ENCODE measurements at places on chromosomes 3 and 15.

- no peak for DNase-seq
Observed at GRCh38 chr15:71228403-71228802, 113.1 kb downstream of the THSD4 start.

- DNase-seq, result no peak
Observed at GRCh38 chr15:94056314-94056713, 175.0 kb upstream of the MCTP2 start.

GRCh38 chr3:115961380-115961779 lies 338.1 kb downstream of the GAP43 start:
- DNase-seq, result no peak

- no peak for DNase-seq
Observed at GRCh38 chr3:105174017-105174615, 192.6 kb upstream of the ALCAM start.

GRCh38 chr3:123723522-123724168 lies 138.8 kb upstream of the HACD2 start:
- peak; percentile 66 for DNase-seq

DNA sequence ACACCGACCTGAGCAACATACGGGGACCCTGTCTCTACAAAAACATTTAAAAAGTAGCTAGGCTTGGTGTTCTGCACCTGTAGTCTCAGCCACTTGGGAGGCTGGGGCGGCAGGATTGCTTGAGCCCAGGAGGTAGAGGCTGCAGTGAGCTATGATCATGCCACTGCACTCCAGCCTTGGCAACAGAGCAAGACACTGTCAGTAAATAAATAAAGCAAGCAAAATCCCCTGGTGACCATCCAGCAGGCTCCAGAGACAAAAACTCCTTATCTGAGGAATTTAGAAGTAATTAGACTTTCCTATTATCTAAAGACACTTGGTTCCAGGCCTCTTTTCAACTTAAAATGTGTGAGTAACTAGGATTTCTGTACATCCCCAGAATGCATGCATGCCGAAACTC lies 29.5 kb upstream of the ZNF774 start:
- no peak for DNase-seq

DNA sequence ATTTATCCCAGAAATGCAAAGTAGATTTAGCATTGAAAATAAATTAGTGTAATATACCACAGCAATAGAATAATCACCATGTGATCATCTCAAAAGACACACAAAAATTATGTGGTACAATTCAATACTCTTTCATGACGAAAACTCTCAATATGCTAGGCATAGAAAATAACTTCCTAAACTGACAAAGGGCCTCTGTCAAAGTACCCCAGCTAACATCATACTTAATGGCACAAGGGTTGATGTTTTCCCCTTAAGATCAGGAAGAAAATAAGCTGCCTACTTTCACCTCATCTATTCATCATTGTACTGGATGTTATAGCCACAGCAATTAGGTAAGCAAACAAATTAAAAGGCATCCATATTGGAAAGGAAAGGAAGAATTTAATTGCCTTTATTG lies 22.7 kb upstream of the NIPA2 start:
- DNase-seq, result no peak

DNA sequence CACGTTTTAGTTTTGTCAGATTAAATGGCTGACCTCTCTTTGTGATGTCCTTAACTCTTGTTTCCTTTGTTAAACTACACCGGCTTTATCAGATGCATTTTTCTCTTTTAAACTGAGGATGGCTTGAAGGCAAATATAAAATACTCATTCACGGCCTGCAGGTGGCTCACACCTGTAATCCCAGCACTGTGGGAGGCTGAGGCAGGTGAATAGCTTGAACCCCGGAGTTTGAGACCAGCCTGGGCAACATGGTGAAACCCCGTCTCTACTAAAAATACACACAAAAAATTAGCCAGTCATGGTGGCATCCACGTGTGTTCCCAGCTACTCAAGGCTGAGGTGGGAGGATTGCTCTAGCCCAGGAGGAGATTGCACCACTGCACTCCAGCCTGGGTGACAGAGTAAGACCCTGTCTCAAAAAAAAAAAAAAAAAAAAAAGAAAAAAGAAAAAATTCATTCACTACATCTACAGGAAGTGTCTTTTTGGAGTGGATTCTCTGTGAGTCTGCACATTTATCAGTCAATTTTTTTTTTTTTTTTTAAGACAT lies 34.7 kb upstream of the SACM1L start:
- no peak for DNase-seq

- DNase-seq, result peak; percentile 52
Observed at GRCh38 chr15:99452728-99453636, 112.8 kb upstream of the MEF2A start.

GRCh38 chr15:79970624-79971434 lies at the start of gene BCL2A1:
Gene BCL2A1 (minus strand): TSS chr15:79971196. CDS start chr15:79971119, 77 bp downstream.
- no peak for DNase-seq

DNA sequence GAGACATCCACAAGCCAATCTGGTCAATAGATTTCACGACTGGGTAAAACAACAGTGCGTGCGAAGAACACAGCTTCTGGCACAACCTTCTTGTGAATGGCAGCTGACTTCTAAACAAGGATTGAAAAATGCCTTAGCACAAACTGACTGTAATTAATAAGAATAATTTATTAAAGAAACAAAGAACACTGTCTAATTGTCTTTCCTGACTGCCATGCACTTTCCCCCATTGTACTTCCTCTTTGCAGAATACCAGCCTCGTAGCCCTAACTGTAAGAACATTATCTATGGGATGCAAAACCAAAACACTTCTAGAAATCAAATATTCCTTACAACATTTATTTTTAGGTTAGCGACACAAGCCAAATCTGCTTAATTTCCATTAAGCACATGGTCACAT lies 6.5 kb downstream of the FOXP1 start:
- no peak for DNase-seq

GRCh38 chr3:10890665-10891064 lies 74.6 kb downstream of the SLC6A11 start:
- no peak for DNase-seq

DNA sequence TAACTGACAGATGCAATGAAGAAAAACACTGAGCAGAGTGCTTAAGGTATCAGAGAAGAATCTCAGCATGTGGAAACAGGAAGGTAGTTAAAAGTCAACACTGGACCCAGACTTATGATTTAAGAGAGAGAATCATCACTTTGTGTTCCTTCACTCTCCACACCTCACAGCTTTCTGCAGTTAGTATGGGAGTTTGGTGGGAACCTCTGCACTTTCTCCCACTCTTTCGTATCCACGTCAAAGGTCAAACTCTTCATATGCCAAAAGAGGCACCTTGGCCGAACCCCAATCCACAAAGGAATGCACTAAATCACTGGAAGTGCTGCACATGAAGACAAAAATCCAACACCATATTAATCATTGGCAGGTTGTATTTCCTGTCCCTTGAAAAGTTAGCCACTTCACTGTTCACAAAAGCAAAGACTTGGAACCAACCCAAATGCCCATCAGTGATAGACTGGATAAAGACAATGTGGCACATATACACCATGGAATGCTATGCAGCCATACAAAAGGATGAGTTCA lies 361.2 kb downstream of the MAGI1 start:
- no peak for DNase-seq

- peak; percentile 69 for DNase-seq
Observed at GRCh38 chr15:100338971-100339444, 2.8 kb downstream of the ADAMTS17 start.

GRCh38 chr15:69891606-69892005 lies 206.1 kb downstream of the TLE3 start:
- no peak for DNase-seq

GRCh38 chr3:155609586-155609985 lies 135.3 kb downstream of the PLCH1 start:
- no peak for DNase-seq

GRCh38 chr3:178291574-178292370 lies 244.5 kb upstream of the KCNMB2 start:
- DNase-seq, result no peak

GRCh38 chr3:13764161-13764560 lies 115.7 kb downstream of the WNT7A start:
- DNase-seq, result no peak

DNA sequence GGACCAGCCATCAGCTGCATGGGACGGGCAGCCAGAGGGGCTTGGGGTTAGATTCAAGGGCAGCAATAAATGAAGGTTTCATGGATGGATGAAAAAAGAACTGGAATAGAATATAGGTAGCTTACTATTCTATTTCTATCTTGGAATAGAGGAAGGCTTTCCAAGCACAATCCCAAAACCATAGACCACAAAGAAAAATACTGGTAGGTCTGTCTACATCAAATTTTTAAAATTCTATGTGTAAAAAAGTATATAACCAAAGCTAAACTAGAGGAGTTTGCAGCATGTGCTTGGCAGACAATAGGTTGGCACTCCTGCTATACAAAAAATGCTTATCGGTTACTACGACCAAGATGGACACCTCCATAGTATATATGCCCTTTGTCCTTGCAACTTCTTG lies 7.2 kb upstream of the FBLN2 start:
- DNase-seq, result no peak

DNA sequence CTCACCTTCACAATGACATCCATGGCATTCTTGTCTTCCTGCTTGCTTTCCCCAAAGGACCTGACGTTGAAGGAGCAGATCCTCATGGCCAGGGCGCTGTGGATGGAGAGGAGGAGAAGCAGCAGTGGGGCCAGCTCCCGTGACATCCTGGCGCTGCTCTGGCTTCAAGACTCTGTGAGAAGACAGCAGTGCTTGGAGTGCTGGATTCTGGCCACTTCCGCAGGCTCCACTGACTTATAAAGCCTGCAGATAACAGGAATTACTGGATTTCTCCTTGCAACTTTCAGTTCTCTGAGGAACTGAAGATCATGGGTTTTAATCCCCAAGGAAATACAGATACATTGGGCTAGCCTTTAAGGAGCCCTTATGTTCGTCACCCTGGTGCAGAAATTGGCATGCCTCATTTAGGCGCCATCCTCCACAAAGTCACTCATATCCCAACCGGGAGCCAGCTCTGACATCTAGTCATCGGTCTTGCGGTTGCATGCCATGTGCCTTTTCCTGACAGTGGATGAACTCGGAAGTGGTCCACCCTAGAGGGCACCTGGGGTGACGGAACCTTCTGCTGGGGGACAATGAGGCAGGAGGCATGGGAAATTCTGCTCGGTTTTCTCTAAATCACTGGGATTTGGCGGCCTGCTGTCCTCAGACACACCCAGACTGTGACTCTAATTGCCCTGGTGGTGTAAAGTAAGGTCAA lies at the start of gene DNASE1L3:
TSS of gene DNASE1L3 (minus strand) at position 212 of the 700 bp plus-strand sequence. CDS start at position 146, 66 bp downstream.
- no peak for DNase-seq

GRCh38 chr3:71436337-71436736 lies 147.2 kb downstream of the FOXP1 start:
- no peak for DNase-seq

GRCh38 chr15:61830536-61831330 lies 229.5 kb downstream of the VPS13C start:
- DNase-seq, result no peak

DNA sequence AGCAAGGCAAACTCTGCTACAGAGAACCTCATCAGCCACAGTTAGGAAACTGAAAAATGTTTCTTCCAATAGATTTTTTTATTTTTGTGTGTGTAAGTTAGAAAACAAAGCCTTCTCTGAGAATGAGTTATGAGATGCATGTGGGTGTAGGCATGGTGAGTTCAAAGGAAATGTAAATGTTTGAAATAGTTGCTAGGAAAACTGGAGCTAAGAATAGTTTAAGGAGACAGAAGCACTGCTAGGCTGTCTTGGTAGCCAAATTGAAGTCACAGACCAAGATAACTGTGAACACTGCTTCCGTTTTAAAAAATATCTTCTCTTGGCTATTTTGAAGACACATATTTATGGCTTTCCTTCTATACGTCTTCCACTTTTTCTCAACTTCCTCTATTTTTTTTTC lies 1501.2 kb upstream of the CADM2 start:
- no peak for DNase-seq

DNA sequence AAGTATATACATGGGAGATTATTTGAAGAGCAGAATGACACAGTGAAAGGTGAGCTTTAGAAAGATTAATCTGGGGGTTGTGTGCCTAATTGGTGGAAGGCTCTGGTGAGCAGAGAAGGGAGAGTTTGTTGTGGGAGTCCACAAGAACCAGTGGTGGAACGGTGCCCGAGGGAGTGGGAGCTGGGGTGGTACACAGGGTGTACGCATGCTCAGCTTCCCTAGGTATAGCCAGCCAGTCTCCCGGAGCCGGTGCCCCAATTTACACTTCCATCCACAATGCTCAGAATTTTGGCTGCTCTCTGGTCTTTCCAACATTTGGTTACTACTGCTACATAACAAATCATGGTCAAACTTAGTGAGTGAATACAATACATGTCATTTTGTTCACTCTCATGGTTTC lies 92.5 kb downstream of the MITF start:
- DNase-seq, result no peak

GRCh38 chr3:126870608-126871210 lies 112.2 kb upstream of the PLXNA1 start:
- no peak for DNase-seq

DNA sequence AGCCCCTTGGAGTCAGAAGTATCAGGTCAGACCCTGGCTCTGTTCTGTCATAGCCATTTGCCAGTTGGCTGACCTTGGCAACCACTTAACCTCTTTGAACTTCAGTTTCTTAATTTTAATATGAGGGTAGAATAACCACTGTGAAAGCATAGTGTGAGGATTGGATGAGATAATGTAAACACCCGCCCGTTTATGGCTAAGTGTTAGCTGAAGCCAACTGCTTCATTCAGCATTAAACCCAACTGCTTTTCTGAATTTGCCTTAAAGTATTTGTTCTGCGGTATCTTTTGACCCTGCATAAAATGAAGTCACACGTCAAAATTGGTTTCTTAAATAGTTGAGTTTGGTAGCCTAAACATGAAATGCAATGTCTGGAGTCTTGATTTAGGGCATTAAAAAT lies 121.5 kb upstream of the ABHD17C start:
- DNase-seq, result no peak

- no peak for DNase-seq
Observed at GRCh38 chr3:58625196-58625824, 41.3 kb downstream of the FAM3D start.

DNA sequence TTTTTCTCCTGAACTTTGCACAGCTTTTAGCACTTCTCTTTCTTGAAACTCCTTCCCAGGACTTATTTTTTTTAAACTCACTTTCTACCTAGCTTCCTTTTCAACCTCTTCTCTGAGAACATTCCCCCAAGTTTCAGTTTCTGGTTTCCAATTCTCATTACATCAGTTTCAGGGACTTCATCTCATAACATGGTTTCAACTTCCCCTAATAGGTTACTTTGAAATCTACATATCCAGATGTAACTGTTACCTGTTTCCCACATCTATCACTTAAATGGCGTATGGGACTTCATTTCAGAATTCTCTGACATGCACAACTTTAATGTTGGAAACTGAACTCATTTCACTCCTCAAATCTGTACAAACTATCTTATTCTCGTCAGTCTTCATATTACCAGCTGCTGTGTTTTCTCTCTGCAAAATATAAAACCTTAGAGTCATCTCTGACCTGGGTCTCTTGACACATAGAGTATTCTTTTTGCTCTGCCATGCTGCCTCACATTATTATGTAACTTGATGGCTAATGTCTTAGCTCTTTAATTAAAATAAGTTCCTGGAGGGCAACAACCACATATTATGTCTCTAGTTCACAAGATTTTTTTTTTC lies 58.4 kb downstream of the NME9 start:
- no peak for DNase-seq

GRCh38 chr3:38008191-38008701 lies 17.7 kb downstream of the VILL start:
- DNase-seq, result no peak

Data from Calu3 (cell line).